ENCODE measurements at places on chromosomes 3 and 15.

- DNase-seq, result peak; percentile 92
These were observed 255.3 kb downstream of the RORA start for GRCh38 chr15:60973637-60974415.

DNA sequence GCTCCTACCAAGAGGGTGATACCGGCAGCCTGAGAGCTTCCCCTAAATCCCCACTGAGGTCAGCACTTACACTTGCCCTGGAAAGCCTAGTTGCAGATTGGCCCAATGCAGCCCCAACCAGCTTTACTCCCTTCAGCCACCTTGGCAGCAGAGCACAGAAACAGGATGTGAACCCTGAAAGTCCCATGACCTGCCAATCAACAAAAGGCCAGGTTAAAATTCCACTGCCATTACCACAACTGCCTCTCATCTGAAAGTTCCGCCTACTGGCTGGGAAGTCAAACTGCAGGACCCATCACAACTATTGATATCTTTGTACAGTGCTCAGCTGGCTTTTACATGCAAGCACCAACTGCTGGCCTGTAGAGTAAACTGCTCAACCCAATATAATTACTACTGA is 156.2 kb downstream of the ZMAT3 start:
- DNase-seq, result no peak

- peak; percentile 14 for DNase-seq
These were observed 877 bp downstream of the NIT2 start for GRCh38 chr3:100335434-100335833.

DNA sequence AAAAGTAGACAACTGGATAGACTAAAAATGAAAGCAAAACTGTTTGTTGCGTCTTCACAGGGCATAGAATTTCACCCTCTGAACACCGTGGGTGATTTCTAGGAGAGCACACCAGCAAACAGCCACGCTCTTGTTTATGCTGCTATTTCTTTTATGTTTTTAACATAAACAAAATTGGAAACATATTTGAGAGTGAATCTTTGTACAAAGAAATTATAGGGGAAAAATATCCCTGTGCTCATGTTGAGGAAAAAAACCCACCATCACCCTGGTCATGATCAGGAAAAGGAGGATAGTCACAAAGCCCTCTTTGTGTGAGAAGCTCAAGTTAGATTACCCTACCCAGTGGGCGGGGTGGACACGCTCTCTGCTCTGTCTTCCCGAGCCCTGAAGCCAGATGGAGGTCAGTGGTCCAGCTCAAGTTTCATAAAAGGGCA is 313.3 kb downstream of the SATB1 start:
- DNase-seq, result no peak

- peak; percentile 66 for DNase-seq
These were observed at the start of gene CHRNA7 for GRCh38 chr15:32029862-32030781. Gene CHRNA7 (plus strand): TSS chr15:32030515. CDS start chr15:32030595, 80 bp downstream.

GRCh38 chr3:67030785-67031740 is 33.0 kb downstream of the KBTBD8 start:
- DNase-seq, result no peak

DNA sequence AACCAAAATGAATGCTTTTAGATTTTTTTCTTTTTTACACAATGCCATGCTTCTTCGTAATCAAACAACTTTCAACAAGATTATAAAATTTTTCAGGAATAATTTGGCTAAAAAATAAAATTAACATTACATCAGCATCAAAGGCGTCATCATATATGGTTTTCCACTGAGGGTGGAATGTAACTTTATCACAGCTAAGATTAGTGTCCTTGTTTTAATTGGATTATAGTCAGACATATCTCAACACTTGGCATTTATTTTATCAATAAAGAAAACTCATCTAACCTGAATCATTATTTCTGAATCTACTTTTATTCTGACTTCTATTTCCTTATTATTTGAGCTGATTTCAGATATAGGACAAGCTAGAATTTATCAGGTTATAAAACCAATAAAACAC is 1.6 kb downstream of the NRG4 start:
- DNase-seq, result no peak

DNA sequence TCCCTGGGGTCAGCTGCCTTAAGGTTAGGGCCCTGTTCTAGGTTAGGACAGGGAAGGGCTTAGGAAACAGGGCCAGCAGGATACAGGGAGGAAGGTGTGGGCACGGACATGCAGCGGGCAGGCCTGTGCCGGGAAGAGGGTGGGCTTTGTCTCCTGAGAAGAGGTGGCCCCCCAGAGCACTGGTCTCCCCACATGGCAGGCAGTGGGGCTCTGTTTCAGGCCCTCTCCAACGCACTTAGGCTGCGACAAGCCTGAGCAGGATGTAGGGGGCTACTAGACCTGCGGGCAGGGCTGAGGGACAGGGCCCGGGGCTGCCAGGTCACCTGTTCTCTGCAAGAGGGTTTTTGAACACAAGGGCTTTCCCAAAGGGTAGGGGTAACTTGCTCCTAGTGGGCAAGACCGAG is 33.5 kb downstream of the KLF13 start:
- no peak for DNase-seq

- DNase-seq, result no peak
These were observed 134.0 kb downstream of the AKAP13 start for GRCh38 chr15:85514413-85514812.

- DNase-seq, result no peak
These were observed 237.7 kb upstream of the AGTR1 start for GRCh38 chr3:148459931-148460513.

GRCh38 chr3:4421121-4421520 is 45.9 kb downstream of the SUMF1 start:
- peak; percentile 53 for DNase-seq

DNA sequence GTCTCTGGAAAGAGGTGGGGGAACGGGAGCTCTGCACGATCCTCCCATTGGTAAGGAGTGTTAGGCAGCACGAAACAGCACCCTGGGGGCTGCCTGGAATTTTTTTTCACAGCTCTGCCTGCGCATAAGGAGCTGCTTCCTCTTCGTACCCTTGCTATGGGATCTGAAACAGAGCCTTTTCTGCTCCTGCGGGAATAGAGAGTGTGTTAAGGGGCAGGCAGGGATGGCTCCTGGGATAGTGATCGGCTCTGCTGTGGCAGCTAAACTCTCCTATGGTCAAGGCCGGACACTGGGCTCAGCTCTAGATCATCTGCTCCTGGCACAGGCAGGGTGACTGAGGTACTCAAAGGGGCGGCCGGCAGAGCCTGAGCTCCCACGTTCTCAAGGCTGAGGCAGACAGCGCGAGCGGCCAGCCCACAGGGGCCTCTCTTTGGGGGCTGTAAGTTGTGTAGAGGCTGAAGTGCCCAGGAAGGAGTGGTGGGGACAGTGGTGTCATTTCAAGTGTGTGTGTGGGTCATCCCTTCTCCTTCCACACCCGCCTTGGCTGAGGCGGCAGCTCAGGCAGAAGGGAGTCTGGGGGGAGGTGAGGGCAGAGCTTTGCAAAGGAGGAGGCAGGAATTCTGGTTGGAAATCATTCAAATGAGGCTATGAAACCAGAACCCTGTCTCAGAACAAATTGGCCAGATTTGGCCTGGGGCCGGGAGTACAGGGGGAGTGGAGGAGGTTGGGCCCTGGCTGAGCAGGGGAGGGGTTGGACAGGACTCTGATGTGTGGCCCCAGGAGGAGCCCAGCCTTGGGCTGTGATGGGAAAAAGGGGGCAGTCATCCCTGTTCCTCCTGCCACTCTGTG is 31.0 kb downstream of the EPHB3 start:
- DNase-seq, result peak; percentile 80

GRCh38 chr3:55163421-55163820 is 235.6 kb upstream of the LRTM1 start:
- DNase-seq, result no peak

DNA sequence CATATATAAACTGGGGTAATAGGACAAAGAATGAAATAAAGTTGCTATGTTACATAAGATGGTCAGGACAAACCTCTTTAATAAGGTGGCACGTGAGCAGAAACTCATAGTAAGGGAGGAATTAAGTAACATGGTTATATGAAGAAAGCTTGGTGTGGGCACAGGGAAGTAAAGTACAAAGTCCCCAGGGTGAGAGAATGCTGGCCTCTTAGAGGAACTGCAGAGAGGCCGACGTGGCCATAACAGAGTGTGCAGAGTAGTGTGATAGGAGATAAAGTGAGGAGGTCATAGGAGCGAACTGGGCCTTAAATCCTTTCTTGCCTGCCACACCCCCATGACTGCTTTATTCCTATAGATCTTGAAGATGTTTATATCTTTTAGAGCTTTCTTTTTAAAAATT is 17.4 kb upstream of the RBMS3 start:
- no peak for DNase-seq

- DNase-seq, result peak; percentile 38
These were observed 28.2 kb downstream of the EOGT start for GRCh38 chr3:68985146-68985790.

DNA sequence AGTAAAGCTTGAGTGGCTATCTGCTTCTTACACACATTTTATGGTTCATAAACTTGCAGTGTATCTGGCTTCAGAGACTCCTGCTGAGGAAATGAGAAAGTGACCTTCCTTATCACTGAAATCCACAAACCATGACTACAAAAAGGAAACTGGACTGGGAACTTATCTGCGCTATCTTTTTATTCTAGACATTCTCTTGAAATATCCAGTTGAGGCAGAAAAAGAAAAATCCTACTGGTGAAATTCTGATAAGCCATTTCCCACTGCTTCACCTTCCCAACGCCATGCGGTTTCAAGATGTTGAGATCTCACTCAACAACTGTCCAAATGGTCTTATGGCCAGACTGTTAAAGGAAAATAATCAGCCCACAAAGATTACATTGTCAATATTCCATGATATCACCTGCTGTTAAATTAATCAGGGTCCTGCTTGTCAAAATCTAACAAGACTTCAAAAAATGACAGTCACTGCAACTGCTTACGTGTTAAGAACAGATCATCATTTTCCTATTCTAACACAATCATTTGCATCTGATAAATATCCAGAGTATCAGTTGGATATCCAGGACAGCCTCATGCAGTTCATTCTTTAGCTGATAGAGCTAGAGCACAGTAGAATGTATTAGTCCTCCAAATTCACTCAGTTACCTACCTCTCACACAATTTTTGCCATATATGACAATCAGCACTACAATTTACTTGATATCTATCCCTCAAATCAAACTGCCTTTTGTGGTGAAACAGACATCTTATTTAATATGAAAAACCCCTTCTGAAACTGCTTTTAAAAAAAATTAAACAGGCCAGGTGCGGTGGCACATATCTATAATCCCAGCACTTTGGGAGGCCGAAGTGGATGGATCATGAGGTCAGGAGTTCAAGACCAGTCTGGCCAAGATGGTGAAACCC is 538.1 kb downstream of the MAGI1 start:
- DNase-seq, result no peak

DNA sequence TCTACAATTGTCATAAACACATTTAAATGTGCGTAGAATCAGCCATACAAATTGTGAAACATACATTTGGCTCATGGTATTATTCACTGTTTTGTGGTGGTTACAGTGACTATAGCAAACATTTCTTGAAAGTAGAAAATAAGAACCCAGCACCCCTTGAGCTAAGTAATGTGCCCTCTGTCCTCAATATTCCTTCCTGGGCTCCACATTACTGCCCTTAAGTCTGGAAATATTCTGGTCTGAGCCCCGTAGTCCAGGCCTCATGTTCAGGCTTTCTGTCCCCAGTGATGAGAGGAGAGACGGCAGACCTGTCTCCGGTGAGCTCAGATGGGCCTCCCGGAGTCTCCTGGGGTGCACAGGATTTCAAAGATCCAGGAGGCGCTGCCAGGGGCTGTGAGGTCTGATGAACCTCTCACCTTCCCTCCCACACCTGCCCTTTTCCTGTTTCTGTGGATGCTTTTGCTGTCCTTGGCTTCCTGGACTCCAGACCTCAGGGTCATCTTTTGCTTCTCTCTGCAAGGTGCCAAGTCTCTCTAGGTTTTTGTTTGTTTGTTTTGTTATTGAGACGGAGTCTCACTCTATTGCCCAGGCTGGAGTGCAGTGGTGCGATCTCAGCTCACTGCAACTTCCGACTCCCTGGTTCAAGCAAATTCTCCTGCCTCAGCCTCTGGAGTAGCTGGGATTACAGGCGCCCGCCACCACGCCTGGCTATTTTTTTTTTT is 8.8 kb upstream of the MUC20 start:
- DNase-seq, result no peak

DNA sequence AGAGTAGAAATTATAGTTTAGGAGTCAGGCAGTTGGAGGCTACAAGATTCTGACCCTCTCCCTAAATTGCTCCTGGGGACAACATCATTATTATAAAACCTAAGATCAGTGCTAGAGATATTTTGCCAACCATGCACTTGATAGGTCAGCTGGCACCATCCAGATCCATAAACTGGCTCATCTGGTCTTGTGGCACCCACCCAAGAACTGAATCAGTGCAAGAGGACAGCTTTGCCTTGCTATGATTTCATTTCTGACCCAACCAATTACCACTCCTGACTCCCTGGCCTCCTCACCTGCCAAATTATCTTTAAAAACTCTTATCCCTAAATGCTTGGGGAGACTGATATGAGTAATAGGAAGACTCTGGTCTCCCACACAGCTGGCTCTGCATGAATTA is 461.1 kb upstream of the TGFBR2 start:
- no peak for DNase-seq

DNA sequence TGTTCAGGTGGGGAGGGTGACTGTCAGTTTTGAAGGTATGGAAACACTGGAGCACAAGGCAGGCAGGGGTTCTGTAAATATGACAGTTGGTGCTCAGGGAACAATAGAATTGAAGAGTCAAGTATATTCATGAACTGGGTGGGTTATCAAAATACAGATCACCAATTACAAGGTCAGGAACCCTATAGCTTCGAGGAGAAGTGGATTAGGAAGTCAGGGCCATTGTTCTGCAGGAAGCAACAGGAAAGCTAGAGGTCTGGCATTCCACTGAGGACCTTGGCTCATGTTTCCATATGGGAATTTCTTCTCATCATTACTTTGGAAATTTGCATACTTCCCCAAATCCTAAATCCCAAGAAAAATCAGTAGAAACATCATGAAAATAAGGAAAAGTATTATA is 125.9 kb downstream of the MYRIP start:
- no peak for DNase-seq

- DNase-seq, result no peak
These were observed 193.3 kb downstream of the ADAMTS9 start for GRCh38 chr3:64494526-64494925.

GRCh38 chr15:71386005-71386404 is 270.7 kb downstream of the THSD4 start:
- DNase-seq, result no peak

DNA sequence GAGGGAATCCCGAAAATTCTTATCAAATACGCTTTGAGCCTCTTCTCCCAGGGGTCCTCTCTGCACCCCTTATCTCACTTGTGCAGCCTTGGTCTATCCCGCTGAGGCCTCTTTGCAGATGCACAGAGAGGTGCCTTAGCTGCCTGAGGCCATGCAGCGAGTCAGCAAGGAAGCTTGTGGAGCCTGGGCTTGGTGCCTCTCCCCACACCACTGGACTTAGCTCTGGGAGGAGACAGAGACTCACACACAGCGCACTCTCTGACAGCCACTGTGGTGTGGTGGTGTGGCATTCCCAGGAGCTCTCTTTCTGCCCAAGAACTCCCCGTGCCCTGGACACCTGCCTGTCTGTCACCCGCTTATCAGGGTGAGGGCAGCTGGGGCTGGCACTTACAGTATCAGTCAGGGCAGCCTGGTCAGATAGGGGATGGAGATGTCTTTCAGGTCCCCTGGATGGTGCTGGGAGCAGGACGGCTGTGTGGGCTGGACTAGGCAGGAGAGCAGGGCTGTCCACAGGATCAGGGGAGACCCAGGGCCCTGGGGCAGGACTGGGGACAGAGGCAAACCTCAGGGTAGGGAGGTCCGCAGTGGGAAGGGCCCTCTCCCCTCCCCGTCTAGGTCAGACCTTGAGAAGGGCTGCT is 10.2 kb upstream of the LINGO1 start:
- no peak for DNase-seq

GRCh38 chr3:173096140-173096539 is 44.9 kb downstream of the SPATA16 start:
- DNase-seq, result no peak

Measured in fibroblast of skin of right biceps (primary cell).